Stimulated activated CD8-positive, alpha-beta memory T cell treated with anti-CD3 and anti-CD28 coated beads, Interleukin-2, amount 100 ng/mL, for 48 hours (primary cell): ENCODE measurements at places on chromosomes 13 and 19.

- no peak for DNase-seq
These were observed 206.3 kb downstream of the FOXO1 start for GRCh38 chr13:40460116-40460515.

- DNase-seq: no peak
These were observed 444.8 kb downstream of the FOXO1 start for GRCh38 chr13:40221460-40222201.

GRCh38 chr19:5512715-5513114 lies 55.0 kb downstream of the TINCR start:
- DNase-seq: no peak

- DNase-seq: no peak
These were observed 5.8 kb upstream of the REXO1 start for GRCh38 chr19:1854039-1854541.

- no peak for DNase-seq
These were observed 31.4 kb downstream of the NFIX start for GRCh38 chr19:13026462-13027370.

DNA sequence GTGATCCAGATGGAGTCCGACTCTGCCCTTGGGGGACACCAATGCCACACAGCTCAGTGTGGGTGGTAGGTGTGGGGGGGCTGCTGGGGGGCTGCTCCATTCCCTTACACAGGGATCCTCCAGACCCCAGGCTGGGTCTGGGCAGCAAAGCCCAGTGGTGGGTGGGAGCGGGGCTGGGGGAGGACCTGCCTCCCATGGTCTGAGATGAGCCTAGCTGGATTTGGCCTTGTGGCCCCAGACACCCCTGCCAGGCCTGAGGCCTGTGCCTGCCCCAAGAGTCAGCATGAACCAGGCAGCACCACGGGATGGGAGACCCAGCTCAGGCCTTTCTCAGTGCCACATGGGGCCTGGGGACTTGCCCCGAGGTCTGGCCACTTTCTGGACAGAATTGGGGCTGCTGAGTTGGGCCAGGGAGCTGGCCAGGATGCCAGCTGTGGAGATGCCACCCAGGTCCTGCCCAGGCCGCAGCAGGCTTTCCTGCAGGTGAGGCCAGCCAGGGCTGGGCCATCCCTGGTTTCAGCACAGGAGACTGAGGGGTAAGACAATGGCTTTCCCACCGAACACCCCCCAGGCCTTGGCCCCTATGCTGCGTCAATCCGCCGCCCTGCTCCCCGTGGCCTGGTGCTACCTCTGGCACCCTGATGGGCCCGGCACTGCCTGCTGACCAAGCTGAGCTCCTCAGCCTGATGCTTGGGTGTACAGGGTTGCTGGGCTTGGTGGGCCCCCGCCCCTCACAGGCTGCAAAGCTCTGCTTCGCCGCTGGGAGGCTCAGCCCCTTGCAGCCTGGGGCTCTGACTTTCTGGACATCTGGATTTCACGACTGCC lies 24.2 kb downstream of the CEBPG start:
- DNase-seq: no peak

DNA sequence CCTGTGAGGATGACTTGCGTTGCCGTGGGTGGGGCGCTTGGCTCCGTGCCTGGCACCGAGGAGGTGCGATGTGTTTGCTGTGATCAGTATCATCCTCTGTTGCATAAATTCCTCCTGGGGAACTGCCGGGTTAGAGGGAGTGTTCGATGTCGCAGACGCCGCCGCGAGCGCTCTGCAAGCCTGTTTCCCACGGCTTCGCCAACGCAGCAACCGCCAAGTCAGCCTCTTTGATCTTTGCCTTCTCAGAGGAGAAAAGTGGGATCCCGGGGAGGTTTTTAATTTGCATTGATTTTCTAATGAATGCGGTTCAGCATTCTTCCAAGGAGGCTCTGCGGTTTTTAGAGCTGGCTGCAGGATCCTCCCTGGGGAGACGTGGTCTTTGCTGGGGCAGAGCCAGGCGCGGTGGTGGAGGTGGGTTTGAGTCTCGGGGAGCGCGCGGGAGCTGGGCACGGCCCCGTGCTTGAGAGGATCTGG lies 7.6 kb downstream of the GPR32 start:
- no peak for DNase-seq

DNA sequence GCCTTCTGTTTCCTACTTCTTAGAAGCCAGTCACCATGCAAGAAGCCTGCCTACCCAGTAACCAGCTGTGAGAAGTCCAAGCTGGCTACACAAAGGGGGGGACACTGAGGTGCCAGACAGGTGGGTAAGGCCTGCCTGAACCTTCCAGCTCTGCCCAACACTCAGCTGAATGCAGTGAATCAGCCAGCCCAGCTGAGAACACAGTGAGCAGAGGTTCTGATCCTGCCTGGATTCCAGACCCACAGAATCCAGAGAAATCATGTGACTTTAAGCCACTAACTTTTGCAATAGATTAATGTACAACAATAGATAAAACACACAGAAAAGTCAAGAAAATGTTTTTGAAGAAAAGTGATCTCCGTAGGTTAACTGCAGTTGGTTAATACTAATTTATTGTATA lies 151.7 kb downstream of the EFNB2 start:
- DNase-seq: no peak

- DNase-seq: no peak
These were observed 62.9 kb downstream of the NDFIP2 start for GRCh38 chr13:79543883-79544282.

GRCh38 chr13:48078251-48078656 lies 16.6 kb downstream of the MED4 start:
- DNase-seq: no peak

DNA sequence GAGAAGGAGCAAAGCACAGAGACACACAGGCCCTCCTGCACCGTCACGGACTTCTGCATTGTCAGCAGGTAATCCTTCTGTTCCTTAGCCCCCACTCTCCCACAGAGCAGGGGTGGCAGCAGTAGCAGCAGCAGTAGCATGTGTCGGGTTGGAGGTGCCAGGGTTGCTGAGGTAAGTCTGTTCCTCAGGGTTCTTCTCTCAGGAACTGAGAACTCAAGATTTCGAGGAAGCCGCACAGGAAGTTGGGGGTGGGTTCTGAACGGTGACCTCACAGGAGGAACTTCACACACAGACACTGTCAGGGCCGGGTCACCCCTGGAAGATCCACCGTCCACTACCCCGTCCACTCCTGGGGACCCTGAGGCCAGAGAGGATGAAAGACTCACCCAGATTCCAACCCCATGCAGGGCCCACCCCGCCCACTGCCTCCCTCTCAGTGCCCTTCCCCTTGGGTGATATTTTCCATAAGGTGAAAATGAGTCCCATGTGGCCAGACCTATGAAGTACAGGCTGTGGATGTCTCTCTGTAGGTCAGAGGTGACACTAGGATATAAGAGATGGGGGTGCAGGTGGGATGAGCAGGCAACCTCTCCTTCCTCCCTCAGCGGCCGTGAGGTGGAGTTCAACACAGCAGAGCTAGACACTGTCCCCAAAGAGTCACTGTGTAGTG lies at the start of gene SIGLEC12:
Gene SIGLEC12 (minus strand): TSS at position 207 of the 670 bp plus-strand sequence. CDS start 67 bp downstream, at position 140.
- no peak for DNase-seq

- no peak for DNase-seq
These were observed 50.9 kb downstream of the PCCA start for GRCh38 chr13:100139817-100140216.

DNA sequence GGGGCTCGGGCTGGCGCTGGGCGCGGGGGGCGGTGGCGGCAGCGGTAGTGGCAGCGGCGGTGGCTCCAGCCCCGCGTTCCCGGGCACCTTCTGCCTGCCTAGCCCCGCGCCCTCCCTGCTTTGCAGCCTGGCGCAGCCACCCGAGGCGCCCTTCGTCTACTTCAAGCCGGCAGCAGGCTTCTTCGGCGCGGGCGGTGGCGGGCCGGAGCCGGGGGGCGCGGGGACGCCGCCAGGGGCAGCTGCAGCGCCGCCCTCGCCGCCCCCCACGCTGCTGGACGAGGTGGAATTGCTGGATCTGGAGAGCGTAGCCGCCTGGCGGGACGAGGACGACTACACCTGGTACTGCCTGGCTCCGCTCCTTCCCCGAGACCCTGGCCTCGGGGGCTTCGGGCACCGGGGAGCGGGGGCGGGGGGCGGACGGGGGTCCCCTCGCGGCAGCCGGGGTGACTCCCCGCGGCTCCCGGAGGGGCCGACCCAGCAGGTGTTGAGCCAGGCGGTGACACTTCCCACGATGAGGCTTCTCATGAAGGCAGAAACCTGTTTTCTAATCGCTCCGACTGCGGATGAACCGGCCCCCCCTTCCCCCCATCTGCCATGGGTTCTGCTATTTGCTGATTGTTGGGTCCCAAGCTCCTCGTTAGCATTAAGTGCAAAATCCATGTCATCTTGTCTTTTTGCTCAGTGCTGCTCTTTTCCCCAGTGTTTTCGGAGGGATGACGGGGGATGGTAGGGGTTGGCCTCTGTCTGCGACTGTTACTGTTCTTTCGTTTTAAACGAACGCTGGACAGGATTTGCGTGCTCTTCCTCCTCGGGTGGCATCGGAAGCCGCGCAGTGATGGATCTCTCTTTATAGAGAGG lies 943 bp downstream of the SLAIN1 start:
- peak; percentile 20 for DNase-seq

DNA sequence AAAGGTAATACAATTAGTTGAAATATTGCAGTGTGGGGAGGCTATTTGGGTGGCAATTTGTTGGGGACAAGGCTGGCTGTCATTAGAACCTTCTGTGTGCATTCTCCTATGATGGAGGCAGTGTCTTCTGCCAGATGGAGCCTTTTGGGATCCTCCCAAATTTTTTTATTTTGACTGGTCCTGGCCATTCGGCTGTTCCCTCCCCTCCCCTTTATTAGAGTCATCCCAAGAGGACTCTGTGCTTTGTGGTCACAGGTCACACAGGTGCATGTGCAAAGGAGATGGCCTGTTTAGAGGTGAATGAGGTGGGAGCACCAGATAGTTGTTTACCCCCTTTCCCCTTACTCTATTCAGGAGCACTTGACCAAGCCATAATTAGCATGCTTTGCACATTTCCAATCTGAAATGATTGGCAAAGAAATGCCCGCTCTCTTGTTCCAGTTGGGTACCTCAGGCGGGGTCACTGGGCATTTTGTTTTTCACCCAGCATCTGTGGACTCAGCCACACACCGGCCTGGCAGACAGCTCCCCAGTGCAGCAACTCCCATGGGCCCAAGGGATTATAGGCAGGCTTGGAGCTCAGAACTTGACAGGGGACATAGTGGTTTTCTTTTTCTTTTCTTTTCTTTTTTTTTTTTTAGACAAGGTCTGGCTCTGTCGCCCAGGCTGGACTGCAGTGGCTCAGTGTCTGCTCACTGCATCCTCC lies 19.8 kb downstream of the GATAD2A start:
- DNase-seq: no peak

GRCh38 chr13:92317066-92317465 lies 909.5 kb upstream of the GPC6 start:
- DNase-seq: no peak

GRCh38 chr19:4152241-4152998 lies 1.0 kb upstream of the CREB3L3 start:
- DNase-seq: no peak

DNA sequence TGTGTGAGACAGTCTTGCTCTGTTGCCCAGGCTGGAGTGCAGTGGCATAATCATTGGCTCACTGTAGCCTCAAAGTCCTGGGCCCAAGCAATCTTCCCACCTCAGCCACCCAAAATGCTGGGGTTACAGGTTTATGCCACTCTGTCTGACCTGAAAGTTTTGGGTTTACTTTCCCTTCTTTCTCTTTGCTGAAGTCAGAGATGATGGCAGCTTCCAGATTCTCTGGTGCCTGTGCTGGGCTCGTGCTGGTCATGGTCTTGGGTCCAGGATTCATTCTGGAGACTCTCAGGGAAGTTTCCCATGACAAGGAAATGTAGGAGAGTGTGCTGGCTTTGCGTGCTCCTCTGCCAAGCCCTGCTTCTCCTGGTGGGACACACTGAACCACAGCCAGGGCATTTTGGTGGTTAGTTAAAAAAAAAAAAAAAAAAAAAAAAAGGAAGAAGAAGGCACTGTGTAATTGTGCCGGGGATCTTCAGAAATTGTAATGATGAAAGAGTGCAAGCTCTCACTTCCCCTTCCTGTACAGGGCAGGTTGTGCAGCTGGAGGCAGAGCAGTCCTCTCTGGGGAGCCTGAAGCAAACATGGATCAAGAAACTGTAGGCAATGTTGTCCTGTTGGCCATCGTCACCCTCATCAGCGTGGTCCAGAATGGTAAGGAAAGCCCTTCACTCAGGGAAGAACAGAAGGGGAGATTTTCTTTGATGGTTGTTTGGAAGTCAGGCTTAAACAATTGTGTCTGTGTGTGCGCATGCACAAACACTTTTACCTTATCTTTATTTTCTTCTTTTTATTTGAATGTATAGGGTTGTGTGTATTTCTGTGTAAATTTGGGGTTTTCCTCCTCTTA lies at the start of gene ALOX5AP:
Gene ALOX5AP (plus strand): TSS at position 519 of the 847 bp plus-strand sequence. CDS start 63 bp downstream, at position 582.
- DNase-seq: no peak

DNA sequence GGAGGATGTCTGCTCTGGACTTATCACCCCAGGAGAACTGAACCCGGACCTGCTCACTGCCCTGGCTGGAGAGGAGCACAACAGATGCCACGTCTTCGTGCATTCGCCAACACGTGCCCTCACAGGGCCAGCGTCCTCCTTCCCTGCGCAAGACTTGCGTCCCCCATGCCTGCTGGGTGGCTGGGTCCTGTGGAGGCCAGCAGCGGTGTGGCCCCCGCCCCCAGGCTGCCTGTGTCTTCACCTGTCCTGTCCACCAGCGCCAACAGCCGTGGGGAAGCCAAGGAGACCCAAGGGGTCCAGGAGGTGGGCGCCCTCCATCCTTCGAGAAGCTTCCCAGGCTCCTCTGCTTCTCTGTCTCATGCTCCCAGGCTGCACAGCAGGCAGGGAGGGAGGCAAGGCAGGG lies 3.4 kb upstream of the TEKTIP1 start:
- DNase-seq: no peak

- no peak for DNase-seq
These were observed 2034.0 kb downstream of the OLFM4 start for GRCh38 chr13:55062662-55063061.

DNA sequence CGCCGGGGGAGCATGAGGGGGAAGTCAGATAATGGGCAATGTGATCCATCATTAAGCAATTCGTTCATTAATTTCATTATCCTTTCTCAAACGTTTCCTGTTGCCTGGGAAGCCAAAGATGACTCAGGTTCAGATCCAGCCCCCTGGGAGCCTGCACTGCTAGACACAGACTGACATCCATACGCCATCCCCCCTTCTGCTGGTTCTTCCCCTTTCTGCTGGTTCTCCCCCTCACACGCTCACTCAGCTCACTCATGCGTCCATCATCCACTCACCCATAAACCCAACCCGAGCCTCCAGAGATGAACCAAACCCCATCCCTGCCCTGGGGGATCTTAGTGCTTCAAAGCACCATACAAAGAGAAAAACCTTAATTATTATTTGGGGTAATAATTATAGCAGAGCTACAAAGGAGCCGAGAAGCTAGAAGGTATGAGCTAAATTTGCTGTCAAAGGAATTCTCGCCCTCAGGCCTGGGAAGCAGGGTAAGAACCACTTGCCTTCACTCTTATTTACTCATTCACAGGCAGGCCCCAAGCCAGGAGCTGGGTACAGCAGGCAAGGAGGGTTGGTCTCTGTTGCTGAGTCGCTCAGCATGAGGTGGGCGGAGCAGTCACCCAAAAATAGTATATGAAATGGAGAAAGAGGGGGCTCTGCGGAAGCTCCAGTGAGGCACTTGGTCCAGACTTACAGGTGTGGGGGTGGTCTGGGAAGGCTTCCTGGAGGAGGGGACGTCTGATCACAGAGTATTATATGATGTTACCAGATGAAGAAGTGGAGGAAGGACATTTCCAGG lies 7.0 kb upstream of the ZNF444 start:
- no peak for DNase-seq
